Endothelial cell of umbilical vein (primary cell): ENCODE measurements at places on chromosomes 3 and 15.

GRCh38 chr3:7015683-7016440 is 154.9 kb downstream of the GRM7 start:
- no peak for DNase-seq

DNA sequence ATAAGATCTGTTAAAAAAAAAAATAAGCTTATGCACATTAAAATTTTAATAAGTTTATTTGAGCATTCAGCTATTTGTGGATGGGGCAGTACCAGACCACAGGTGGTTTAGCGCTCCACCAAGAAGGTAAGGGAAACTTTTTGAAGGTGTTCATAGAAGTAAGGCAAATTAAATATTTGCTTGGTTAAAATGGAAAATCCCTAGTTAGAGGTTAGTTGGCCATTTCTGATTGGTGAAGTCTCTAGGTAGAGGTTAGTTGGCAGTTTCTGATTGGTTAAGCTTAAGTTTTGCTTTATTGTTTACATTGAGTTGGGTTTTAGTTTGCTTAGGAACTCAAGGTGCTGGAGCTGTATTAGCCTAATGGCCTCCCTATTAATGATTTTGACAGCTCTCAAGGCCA is 30.7 kb downstream of the SCN11A start:
- DNase-seq = no peak

DNA sequence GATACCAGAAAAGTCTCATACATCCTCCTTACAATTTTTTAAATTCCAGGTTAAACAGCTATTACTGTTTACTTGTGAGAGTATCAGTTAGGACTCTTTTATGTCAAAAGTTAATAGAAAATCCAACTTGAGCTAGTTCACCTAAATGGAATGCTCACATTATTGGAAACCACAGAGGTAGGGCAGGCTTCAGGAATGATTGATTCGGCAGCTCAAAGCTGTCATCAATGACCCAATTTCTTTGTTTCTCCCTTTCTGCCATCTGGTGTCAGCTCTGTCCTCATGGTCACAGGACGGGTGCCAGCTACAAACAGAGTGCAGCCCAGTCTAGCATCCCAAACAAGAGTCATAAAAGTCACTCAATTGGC is 32.2 kb downstream of the CFAP20DC start:
- no peak for DNase-seq

- DNase-seq = no peak
Measured at GRCh38 chr3:73635254-73635653, 10.5 kb upstream of the PDZRN3 start.

GRCh38 chr3:64921281-64922065 is 233.7 kb upstream of the ADAMTS9 start:
- DNase-seq = no peak
